ENCODE measurements at places on chromosomes 3 and 15.

GRCh38 chr3:156098437-156099035, 21.8 kb upstream of the KCNAB1 start:
- DNase-seq: no peak

- no peak for DNase-seq
These were observed 34.4 kb downstream of the RARB start for GRCh38 chr3:25462495-25462894.

- no peak for DNase-seq
These were observed 242.4 kb upstream of the SATB1 start for GRCh38 chr3:18667552-18667951.

- no peak for DNase-seq
These were observed 52.5 kb downstream of the TP63 start for GRCh38 chr3:189683546-189684255.

DNA sequence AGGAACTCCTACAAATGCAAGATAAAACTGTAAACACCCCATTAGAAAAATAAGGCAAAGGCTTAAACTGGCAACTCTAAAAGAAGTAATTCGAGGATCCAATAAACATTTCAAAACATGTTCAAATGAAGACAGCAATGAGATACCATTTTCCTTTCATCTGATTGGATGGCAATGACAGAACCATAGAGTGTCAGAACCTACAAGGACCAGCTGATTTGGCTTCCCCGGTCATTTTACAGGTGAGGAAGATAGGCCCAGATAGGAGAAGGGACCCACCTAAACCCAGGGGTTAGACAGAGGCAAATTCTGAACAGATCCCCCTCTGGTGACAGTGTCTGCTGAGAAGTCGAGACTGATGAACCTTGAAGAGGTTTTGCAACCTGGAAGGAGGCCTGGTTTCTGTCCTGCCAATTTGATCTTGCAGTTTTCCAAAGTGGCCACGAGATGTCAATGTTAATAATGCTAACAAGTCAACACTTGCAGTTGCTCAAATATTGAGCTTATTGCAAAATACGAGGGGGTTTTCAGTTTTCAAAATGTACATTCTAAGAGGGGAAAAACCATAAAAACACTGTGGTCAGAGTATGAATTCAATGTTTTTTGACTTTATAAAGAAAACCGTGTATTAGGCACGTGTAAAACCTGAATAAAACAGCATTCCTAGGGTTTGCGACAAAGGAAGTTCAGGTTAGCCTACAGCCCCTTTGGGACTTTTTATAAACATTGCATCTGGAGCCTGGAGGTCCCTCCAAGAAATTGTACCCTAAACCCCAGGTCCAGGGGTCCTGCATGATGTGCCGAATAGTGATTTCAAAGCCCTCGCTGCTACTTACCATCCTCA, 21.5 kb downstream of the CFAP161 start:
- DNase-seq: peak; percentile 49

- no peak for DNase-seq
These were observed 363.8 kb upstream of the NAALADL2 start for GRCh38 chr3:174495311-174495710.

DNA sequence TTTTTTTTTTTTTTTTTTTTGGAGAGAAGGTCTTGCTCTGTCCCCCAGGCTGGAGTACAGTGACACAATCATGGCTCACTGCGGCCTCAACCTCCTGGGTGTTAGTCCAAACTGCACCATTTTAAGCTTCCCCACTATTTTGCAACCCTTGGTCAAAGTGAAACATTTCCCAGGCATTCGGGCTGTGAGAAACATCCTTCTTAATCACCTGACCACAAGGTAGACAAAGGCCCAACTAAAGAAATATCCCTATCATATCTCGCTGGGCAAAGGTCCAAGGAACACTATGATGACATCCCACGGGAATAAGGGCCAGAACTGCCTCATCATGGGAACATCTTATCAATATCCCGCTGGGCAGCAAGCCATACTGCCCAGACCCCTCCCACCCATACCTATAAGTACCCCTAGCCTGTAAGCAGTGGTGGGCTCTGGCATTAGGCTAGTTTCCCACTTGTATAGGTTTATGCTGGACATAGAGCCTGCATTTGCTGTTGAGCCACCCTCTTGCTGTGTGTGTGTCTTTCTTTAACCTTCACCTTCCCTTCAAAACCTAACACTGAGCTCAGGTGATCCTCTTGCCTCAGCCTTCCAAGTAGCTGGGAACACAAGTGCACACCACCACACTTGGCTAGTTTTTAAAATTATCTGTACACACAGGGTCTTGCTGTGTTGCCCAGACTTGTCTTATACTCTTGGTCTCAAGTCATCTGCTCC, 95.2 kb downstream of the SEMA5B start:
- DNase-seq: no peak

DNA sequence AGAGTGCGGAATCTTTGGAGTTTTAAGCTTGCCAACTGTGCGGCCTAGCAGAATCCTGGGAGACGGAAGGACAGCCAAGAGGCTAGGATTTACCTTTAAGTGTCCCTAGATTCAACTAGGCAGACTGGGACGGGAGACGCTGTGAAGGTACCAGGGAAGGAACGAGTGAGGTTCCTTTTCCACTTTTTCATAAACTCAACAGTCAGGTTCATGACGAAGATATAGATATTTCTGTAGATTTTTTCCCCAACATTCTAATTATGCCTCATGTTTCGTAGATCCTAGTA, 564 bp upstream of the GABPB1 start:
- no peak for DNase-seq

- DNase-seq: no peak
These were observed 127.6 kb downstream of the RORA start for GRCh38 chr15:61101543-61101942.

DNA sequence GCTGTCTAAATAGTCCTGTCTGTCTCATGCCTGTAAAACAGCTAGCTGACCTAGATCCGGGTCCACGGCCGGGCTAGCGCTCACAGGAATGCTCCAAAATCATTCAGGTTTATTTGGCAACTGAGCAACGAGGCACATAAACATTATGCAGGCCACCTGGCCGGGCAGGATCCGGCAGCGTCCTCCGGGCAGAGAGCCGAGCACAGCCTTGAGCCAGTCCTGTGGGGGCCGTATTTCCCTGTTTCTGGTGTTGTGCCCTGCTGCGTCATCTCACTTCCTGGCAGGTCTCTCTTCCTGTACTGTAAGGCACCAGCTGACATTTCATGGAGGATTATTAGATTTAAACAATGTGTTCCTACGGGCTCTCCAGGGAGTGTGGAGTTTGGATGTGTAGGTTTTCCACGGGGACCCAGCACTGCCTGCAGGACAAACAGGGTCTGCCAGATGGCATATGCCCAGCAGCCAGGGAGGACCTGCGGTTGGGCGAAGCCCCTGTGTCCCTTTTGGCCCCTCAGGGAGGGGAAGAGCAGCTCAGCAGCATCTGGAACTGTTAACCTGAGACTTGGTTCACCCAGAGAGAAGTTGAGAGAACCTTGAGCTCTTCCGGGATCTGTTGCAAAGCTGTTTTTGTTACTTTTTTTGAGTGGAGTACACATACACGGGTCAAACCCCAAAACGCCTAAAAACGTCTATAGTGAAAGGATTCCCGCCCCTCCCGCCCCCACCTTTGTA, 16.6 kb upstream of the LRRK1 start:
- no peak for DNase-seq

DNA sequence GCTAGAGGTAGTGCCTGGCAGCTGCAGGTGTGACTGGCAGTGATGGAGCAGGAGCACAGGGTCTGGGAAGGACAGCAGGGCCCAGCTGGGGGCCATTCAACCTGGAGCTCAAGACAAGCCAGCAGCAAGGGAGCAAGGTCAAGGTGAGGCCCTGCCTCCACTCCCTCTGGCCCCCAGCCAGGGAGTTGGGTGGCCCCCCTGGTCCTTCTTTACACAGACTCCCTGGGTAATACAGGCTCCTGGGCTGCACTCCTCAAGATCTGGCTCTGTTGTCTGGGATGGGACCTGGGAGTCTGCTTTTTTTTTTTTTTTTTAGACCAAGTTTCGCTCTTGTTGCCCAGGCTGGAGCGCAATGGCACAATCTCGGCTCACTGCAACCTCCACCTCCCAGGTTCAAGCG, 14.5 kb downstream of the GNAI2 start:
- no peak for DNase-seq

DNA sequence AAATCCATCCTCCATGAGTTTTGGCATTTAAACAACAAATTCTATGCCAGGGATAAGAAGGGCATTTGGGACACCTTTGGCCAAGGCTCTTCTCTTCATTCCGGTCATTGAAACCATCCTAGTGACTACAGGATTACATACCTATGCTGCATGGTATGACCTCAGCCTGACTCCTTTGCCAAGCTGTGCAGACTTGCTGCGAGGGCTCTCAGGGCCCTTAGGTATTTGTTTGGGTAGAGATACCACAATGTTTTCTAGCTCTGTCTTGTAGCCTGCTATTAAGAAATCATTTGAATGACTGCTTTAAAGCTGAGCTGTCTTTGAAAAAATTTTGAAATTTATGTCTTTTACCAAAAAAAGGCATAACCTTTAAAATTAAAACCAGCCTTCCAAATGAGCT, 749.8 kb upstream of the SGO1 start:
- no peak for DNase-seq

DNA sequence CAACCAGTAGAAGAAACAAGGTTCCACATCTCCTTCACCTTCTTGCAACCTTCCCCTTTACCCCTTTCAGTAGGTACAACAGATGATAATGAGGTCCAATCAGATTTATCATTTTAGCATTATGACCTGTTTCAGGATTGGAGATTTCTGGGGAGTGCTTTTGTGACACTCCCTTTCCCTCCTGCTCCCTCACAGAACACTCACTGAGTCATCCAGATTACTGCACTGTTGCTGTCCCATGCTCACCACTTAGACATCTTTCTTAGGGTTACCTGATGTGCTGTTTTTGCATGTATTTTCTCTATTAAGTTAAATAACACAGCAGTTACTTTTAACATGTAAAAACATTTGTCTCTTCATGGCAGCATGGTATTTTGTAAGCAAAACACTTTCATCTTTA, 118.5 kb downstream of the MFSD1 start:
- no peak for DNase-seq

- DNase-seq: no peak
These were observed 103.7 kb upstream of the TLE3 start for GRCh38 chr15:70201425-70201775.

- no peak for DNase-seq
These were observed 108.8 kb upstream of the SAMMSON start for GRCh38 chr3:69890691-69891090.

DNA sequence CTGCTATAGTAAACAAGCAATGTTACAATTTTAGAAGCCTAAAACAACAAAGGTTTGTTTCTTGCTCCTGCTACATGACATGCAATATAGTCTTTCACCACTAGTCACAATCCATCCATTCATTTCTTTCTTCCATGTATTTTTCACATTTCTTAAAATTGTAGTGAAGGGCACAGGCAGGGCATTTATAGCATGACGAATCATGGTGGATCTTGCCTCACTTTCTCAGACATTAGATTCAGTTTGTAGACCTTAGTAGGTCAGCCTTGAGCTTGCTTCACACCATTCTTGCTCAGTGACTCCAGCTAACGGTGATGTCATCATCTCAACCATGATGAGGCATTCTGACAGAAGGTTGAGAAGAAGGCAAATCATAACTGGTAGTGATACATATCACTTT, 546.8 kb downstream of the TBL1XR1 start:
- no peak for DNase-seq

DNA sequence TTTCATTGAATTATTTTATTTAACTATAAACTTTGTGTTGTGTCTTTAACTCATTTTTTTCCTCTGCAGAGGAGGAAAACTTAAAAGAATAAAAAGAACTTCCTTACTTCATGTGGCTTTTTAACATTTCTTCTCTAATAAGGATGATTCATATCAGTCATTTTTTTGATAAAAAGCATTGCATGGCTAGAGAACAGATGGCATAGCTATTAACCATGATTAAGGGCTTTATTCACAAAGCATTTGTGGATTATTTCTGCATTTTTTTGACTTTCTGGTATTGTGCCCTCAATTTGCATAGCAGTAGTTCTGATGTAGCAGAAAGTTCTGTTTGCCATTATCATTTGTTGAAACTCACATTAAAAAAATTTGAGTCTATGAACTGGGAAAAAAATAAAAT, 540.8 kb downstream of the SI start:
- no peak for DNase-seq

DNA sequence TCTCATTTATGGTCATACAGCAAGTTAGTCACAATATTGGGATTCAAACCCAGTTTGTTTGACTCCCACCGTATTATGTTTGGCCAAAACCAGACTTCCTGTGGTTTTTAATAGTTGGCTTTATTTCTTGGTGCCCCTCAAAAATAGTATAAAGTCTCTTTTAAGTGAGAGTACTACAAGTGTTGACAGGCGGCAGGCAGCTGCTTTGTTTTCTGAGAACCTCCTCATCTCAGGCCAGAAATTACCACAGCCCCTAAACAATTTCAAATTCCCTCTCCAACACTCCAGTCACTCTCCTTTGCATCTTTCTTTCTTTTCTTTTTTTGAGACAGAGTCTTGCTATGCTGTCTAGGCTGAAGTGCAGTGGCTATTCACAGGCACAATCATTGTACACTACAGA, 121.5 kb downstream of the POLR2M start:
- no peak for DNase-seq

GRCh38 chr3:52787672-52788625, 6.6 kb upstream of the ITIH3 start:
- no peak for DNase-seq

DNA sequence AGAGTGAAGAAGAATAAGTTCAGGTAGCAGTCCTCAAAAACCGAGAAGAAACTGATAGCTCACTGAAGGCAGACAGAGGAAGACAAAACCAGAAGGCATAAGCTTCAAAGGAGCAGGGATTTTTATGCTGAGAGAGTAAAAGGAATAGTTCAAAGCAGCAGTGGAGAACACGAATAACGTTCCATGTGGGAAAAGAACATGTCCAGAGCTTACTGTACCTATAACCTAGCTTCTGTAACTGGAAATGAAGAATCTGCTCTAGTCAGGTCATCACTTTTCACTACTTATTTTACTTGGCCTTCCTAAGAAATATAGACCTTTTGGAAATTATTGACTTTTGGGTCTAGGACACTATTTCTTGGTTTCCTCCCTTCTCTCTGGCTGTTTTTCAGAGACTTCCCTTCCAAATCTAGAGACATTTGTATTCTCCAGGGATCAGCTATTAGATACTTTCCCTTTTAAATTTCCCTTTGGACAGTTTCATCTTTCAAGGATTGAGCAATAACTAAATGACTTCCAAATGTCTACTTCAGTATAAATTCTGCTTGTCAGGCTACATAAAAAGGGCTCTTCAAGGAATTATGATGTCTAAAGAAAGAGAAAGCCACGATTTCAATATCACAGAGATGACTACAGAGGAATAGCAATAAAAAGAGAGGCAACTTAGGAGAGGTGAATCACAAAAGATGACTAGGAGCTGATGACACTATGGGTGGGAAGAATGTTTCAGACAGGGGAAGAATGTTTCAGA, 46.7 kb downstream of the UBE3A start:
- no peak for DNase-seq

GRCh38 chr15:42106288-42106687, 11.9 kb upstream of the PLA2G4D start:
- DNase-seq: no peak
